Fibroblast of the aortic adventitia (primary cell): ENCODE measurements at places on chromosomes 6 and 20. TPM values are rescaled to one million over a fixed set of nuclear protein-coding genes. Genes with fewer than 3 reads are reported as not detected.

The C20orf141 gene
- not detected in 2 replicates for total RNA-seq

The EYS gene
- total RNA-seq = 0.09 TPM in 1 of 2 replicates, not detected in the other

The NRSN1 gene
- total RNA-seq = not detected in 2 replicates

The ARMH2 gene
- not detected in 2 replicates for total RNA-seq

The REM1 gene
- 0.16 TPM in 1 of 2 replicates, not detected in the other for total RNA-seq

The ETV7 gene
- total RNA-seq = 0.09 TPM in 1 of 2 replicates, not detected in the other

The ZSCAN31 gene
- total RNA-seq = 13.9 and 31.2 TPM in 2 replicates
